NT2/D1 (cell line): ENCODE measurements at places on chromosomes 5 and 9.

- DNase-seq: no peak
Measured at GRCh38 chr5:24899180-24899579, 254.4 kb upstream of the CDH10 start.

- DNase-seq: no peak
Measured at GRCh38 chr9:100229561-100229960, 123.2 kb downstream of the TEX10 start.

GRCh38 chr5:2482778-2483177 is 268.7 kb downstream of the IRX2 start:
- no peak for DNase-seq

GRCh38 chr9:116260531-116260930 is 106.9 kb downstream of the PAPPA start:
- no peak for DNase-seq

DNA sequence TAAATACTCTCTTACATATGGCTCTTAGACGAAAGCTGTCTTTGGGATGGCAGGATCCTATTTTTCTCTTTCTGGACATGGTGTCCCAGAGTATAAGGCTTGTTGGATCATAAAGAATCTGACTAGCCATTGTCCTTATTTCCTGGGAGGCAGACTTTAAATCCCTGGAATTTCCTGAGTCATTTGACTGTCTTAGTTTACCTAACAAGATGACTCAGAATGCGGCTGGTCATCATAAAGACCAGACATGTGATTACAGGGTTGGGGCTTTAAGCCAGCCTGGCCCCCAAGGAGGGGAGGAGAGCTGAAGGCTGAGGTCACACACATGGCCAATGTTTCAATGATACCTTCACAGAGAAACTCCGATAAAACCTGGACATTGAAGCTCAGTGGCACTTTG is 37.2 kb downstream of the FAM240B start:
- DNase-seq: peak; percentile 71

GRCh38 chr9:109098960-109099308 is 20.8 kb downstream of the TMEM245 start:
- no peak for DNase-seq

DNA sequence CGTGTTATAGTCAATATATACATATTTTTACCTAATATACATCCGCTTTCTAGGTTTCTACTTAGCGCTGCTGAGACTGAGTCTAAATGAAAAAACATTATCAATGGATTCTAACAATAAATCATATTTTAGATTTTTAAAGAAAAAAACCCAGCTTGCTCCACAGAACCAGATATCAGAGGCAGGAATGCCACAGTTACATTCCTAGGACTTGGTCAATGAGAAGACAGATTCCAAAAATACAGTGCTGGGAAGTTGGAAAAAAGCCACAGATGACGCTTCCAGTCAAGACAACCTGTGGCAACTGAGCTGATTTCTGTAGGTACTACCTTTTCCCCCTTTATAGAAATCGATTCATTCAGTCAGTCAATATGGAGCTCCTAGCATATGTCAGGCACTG is 577 bp upstream of the CCDC112 start:
- DNase-seq: no peak

- DNase-seq: no peak
Measured at GRCh38 chr5:39116344-39117170, 42.4 kb upstream of the RICTOR start.
